Activated CD8-positive, alpha-beta memory T cell treated with anti-CD3 and anti-CD28 coated beads for 1 hour (primary cell): ENCODE measurements at places on chromosomes 5 and 9.

- no peak for DNase-seq
These were observed 3.7 kb downstream of the SYK start for GRCh38 chr9:90805006-90805996.

- DNase-seq: no peak
These were observed 110.9 kb upstream of the LPAR1 start for GRCh38 chr9:111149018-111149759.

- no peak for DNase-seq
These were observed 17.3 kb upstream of the LTC4S start for GRCh38 chr5:179776411-179776938.

DNA sequence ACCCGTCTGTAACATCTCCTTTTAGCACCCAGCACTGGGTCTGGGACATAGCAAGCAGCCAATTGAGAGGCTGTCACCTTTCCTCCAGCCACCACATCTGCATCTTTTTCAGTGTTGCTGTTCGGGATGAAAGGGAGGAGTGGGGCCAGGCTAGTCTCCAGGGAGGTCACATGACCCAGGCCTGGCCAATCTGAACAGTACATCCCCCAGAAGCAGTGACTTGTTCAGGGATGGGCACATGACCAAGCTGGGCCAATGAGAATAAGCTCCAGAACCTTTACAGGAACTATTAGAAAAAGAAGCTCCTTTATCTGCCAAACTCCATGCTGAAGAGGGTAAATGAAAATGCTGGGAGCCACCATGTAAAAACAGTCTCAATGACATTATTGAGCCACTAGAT, 359.0 kb downstream of the SLIT3 start:
- DNase-seq: no peak

DNA sequence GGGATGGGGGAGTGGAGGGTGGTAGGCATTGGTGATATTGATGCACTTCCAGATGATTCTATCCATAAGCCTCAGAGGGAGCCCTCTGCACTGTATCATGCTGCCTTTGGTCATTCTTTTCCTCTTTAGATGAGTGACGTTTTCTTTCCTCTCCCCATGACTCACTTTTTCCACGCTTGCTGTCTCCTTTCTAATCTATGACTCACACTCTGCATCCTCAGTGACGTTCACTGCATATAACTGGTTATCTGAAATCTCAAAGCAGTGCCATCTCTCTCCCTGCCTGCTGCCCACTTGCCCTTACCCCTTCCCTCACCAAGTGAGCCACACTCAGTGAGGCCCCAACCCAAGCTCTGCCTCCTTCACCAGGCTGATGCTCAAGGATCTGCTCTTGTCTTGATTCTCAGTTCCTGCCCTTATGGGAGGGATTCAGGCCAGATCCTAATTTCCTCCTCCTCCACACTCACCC, 31.6 kb downstream of the PTGS1 start:
- DNase-seq: no peak

- no peak for DNase-seq
These were observed 229.2 kb upstream of the FAM174A start for GRCh38 chr5:100306000-100306399.

- no peak for DNase-seq
These were observed 202.9 kb downstream of the MCTP1 start for GRCh38 chr5:95081982-95082381.
